ENCODE measurements at places on chromosomes 2 and 18.

- no peak for DNase-seq
These were observed 60.8 kb downstream of the EMILIN2 start for GRCh38 chr18:2907550-2908135.

- DNase-seq: no peak
These were observed 292.2 kb upstream of the CCDC68 start for GRCh38 chr18:55251254-55251971.

DNA sequence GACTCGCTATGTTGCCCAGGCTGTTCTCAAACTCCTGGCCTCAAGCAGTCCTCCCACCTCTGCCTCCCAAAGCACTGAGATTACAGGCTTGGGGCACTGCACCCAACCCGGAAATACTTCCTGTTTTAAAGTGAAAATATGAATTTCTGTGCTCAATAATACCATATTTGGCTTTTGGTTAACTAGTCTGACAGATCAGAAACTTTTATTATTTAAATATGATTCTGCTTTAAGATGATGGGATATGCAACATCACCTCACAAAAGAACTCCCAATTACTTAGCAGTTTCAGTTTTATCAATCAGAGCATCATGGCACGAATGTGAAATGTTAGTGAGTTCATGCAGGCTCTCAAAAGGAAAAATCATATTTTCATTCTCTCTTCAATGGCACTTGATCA, 120.6 kb downstream of the PTRHD1 start:
- DNase-seq: no peak

GRCh38 chr2:99035920-99036319, 99.9 kb upstream of the CRACDL start:
- no peak for DNase-seq

DNA sequence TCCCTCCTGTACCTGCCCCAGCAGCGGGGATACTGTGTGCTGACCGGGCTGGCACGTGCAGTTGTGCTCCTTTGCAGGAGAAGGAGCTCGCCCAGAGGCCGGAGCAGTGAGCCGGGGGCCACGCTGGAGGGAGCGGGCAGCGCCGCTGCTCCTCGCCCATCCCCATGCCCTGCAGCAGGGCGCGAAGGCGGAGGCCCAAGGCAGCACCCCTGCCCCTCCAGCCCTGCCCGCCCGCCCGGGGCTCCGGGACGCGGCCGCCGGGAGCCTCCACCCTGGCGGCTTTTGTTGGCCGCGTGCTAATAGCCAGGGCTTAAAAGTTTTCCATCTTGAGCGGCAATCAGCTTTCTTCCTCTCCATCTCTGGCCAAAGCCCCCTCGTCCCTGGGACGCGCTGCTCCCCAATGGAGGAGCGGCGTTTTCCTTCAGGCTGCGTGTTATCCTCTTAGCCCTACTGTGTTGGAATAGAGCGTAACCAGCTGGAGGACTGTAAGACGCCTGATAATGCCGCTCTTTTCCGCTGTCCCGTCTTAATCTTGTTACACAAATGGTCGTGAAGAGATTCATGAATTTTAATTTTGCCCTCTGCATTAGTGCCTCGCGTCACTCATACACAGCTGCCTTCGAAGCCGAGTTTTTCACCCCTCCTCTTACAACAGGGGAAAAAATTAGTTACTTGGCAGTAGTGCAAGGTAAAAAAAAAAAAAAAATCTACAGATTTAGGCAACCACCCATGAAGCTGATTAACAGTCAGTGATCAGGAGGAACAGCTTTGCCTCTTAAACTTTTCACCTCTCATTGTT, 172.9 kb upstream of the SIX3 start:
- no peak for DNase-seq

DNA sequence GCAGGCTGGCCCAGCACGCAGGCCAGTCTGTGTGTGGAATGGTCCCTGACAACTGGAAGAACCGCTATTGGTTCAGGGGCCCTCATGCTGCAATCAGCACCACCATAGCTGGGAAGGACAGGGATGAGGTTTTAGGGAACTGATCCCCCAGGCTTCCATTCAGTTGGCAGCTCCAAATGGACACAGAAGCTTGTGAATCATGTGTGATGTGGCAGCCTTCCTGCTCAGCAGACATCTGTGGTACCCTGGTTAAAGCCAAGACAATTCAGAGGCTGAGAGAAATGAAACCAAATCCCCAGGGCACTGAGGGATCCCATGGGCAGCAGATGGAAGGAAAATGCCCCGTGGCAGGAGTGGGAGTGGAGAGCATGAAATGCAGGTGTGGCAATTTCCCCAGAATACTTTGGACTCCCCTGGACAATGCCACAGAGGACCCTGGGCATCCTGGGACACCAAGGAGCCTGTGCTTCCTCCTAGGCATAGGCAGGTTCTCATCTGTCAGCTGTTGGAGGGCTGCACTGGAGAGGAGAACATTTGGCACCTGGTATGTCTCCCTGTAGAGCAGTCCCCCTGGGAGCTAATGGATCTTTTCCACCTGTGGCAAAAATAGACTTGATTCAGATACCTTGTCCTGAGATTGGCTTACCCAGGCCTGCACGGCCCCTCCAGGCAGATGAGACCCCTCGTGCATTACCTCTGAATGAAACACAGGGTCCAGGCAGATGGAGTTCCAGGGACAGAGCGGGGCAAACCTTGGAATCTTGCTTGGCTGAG, 162.2 kb upstream of the BCL2L11 start:
- DNase-seq: no peak

GRCh38 chr2:224764565-224765236, 48.5 kb upstream of the CCDC195 start:
- no peak for DNase-seq

DNA sequence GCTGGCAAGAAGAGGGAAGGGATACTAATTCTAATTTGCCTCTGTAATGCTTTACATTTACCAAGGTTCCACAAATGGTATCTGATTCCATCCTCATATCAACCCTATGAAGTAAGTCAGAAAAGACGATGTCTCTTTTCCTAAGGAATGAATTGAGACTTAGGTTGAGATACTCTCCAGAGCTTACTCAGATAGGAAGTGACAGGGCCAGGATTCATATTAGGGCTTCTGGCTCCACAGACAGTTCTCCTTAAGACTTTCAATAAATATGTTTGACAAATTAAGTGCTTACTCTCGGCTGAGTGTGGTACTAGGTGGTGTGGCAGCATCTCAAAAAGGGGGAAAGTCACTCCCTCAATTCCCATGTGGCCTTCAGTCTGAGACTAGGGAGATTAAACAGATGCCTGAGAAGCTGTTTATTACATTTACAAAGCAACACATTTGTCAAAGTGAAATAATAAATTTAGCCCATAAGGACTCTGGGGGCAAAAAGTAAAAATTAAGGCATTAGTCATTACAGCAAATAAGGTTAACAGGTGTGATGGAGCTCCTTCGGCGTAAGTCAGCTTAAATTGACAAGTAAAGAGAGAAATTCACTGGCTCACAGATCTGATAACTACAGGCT, 14.2 kb downstream of the CDK15 start:
- DNase-seq: no peak

DNA sequence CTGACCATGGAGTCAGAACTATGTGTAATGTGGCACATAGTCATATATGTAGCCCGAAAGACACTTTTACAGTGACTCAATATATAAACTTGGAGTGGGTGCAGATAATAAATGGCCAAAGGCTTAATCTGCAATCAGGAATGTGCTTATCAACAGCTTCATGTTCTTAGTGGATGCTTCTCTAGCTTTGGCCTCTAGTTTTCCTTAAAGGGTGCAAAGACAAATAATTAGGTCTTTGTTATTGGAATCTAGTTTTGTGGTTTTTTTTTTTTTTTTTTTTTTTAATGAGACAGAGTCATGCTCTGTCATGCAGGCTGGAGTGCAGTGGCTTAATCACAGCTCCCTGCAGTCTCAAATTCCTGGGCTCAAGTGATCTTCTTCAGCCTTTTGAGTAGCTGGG, 625.6 kb downstream of the EPHA4 start:
- DNase-seq: no peak

DNA sequence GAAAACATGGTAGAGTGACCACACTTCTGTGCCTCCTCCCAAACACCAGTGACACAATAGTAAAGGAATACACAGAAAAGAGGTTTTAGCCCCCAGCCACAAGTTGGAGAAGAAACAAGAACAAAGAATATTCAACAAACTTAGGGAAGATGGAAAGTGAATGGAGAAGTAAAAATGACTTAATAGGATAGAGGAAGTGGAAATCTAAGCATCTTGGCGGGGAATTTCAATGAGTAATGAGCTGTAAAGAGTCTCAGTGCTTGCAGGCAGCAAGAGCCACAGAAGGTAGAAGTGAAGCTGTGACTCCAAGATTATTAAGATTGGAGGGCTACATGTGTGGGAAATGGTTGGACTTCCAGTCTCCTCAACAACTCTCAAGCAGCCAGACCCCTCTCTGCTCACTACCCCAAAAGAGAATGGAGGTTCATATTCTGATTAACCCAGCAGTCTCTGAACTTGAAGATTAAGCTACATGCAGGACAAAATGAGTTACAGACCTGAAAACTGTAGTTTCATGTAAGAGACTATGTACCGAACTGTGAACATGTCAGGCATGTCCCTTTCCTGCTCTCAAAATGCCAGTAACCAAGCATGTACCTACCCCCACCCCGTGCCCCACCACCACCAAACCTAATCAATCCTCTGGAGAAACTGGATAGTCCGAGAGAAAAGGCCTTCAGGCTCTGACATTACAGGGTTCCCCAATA, 16.9 kb upstream of the HNRNPLL start:
- no peak for DNase-seq

GRCh38 chr18:68985172-68985820, 187.4 kb downstream of the CCDC102B start:
- DNase-seq: no peak

DNA sequence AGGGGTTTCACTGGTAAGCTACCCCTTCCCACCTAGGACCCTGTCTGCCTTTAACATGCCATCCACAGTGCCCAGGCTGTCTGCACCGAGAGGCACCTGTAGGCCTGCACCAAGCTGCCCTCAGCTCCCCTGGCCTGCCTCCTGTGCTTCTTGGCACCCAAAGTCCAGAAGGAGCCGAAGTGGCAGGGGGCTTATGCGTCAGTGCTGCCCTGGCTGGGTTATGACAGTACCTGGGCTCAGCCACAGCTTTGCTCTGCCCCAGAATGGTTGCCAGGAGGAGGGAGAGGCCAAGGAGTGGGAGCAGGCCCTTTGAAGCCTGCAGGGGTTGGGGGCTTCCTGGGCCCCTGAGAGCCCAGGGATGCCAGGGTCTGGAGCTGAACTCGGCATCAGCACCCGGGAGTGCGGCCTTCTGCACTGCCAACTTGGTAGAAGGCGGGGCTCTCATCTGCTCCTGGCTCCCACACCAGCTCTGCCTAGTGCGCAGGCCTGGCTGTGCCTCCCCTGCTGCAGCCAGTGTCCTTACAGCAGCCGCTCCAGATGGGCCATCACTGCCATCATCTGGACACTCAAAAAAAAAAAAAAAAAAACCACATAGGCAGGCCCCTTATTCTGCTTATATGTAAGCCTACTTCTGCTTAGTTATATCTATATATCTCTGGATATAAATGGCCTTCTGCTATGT, 155.4 kb downstream of the THSD7B start:
- DNase-seq: no peak

DNA sequence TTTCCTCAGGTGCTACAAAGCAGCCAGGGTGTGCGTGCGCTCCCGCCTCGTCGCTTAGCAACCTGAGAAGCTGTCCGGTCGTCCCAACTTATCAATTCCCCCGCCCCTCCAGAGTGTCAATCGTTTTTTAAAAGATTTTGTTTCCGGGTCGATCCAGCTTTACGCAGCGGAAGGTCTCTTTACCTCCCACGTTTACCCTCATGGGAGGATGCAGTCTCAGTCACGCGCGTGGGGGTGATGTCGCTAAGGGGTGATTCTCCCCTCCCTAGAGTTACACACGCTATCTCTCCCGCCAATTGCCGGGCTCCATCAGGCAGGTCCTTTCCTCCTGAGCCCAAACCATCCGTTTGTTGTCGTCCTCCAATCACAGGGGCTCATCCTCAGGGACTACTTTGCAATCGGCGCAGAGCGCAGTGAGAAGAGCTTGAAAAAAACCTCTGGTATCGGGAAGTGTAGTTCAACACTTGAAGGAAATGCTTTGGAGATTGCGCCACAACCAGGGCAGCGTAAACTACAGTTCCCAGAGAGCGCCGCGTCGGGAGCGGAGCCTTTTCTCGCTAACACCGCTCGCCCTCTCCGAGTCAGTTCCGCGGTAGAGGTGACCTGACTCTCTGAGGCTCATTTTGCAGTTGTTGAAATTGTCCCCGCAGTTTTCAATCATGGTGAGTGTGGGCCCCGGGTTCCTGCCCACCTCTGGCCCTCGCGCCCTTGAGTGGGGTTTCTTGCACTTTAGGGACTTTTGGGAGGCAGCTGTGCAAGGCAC, at the start of the genes MDH1 and WDPCP:
Gene MDH1, plus strand, starts transcription at position 579 of the 763 bp plus-strand sequence. Its CDS starts 81 bp downstream, at position 660.
Gene WDPCP, minus strand, starts transcription at position 93 of the 763 bp plus-strand sequence. CDS start 206 bp downstream, outside the sequence.
- DNase-seq: peak; percentile 88

- no peak for DNase-seq
These were observed 64.4 kb downstream of the NCK2 start for GRCh38 chr2:105809097-105809473.

- no peak for DNase-seq
These were observed 362 bp upstream of the PSTPIP2 start for GRCh38 chr18:46072376-46072867.

- no peak for DNase-seq
These were observed 8.7 kb upstream of the RPRD1A start for GRCh38 chr18:36075862-36076587.

DNA sequence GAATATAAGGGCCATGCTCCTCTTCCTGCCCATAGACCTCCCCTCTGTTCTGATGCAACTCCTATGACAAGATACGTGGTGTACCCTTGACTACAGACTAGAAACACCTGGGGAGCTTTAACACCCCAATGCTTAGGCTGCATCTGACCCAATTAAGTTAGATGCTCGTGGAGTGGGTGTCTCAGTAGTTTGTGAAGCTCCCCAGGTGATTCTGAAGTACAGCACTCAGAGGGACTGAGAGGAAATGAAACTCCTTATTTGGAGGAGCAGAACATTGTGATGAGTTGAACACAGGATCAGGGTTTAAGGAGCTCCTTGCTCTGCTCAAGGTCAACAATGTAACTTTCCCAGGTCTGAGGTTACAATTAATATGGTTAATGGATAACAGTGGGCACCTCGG, 80.3 kb upstream of the TTC39C start:
- no peak for DNase-seq

- DNase-seq: no peak
These were observed 88.4 kb downstream of the EHD3 start for GRCh38 chr2:31322371-31322770.

DNA sequence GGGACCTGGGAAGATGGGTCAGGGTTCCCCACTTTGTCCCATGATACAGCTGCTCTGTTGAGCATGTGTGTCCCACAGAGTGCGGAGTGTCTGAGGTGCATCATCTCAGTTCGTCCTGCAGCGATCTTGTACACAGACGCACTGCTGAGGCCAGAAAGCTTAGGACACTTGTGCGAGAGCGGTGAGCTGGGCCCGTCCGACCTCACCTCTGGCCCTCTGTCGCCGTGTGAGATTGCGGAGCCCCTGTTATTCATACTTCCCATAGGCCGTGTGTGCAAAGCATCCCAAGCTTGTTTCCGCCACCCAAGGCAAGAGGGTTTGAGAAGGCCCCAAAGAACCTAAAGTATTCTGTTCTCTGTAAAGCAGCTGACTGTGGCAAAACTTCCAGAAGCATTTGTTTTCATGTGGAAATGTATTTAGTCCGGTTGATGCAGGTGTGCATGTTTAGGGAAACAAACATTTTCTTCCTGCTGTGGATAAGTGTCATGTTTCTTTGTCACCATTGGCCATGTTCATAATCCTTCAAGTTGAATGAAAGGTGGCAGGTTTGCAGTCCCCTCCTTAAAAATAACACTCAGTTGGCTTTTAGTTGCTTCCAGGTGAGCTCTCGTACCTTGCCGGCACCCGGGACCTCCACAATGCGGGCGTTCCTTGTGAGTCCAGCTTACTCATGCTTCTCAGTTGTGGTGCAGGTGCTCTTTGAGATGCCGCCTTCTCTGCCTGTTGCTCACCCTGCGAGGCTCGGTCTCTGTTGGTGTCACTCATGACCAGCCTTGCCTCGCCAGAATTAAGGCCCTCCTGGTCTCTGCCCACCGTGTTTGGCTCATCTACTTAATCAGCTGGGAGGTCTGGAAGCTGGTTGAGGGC, 5.3 kb downstream of the AGAP1 start:
- DNase-seq: no peak

Measured in activated T-cell treated with anti-CD3 and anti-CD28 coated beads, Interleukin-2, amount 50 U/mL, for 1 hour (primary cell).